ENCODE measurements at places on chromosomes 3 and 15.

GRCh38 chr3:190731596-190731995 is 130.9 kb downstream of the GMNC start:
- DNase-seq: no peak

GRCh38 chr15:71259866-71260265 is 144.6 kb downstream of the THSD4 start:
- DNase-seq: no peak

DNA sequence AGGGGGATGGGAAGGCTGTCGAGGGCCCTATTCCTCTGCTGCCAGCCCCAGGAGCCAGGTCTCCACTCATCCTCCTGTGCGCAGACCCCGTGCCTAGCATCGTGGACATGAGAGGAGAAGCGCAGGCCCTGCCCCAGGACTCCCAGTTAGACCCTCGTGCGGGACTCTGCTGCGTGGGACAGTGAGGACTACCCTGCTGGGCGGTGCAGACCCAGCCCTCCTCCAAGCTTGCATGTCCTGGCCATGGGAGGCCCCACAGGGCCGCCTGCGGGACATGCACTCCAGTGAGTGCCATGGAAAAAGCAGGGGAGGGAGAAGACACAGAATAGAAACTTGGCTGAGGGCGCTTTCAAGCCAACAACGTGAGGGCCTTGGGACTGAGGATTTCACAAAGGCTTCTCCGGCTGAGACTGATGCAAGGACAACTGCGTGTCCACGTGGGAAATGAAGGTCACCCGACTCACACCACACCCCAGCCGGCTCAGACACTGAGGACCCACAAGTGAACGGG is 62.6 kb upstream of the IQSEC1 start:
- no peak for DNase-seq

DNA sequence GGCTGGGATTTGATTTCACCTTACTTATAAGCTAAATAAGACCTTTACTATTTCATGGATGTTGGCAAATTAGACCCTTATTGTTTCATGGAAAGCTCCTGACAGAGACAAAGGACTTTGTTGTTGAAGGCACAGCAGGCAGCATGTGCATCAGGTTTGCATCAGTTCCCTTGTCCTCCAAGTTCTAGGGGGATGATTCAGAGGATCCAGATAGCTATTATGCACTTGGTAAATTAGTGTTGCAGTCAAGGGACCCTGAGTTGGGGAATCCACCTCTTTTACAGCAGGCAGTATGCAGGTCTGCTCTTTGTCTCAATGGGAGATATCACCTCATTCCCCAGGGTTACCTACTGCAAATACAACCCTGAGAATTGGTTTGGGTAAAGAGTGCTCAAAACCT is 131.4 kb upstream of the IGSF10 start:
- DNase-seq: no peak

DNA sequence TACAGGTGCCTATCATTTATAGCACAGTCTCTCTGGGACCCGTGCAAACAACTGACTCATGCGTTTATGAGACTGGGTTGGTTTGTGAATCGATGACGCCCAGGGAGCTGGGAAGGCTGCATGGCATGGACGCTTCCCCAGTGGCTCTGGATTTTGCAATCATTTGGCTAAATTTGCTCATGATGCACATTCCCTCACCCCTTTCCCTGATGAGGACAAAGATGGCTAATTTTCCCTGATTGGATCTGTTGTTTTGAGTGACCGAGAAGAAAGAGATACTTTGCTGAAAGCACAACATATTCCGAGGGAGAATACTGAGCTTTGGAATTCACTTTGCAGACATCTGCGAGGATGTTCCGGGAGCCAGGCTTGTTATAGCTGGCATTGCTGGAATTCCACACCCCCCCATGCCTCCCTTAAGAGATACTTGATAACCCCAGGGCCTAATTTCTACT is 51.1 kb downstream of the CGNL1 start:
- DNase-seq: no peak

GRCh38 chr3:131917006-131917405 is 117.8 kb downstream of the CPNE4 start:
- DNase-seq: no peak

- peak; percentile 34 for DNase-seq
Measured at GRCh38 chr3:112582244-112582874, 20.5 kb downstream of the SLC35A5 start.

DNA sequence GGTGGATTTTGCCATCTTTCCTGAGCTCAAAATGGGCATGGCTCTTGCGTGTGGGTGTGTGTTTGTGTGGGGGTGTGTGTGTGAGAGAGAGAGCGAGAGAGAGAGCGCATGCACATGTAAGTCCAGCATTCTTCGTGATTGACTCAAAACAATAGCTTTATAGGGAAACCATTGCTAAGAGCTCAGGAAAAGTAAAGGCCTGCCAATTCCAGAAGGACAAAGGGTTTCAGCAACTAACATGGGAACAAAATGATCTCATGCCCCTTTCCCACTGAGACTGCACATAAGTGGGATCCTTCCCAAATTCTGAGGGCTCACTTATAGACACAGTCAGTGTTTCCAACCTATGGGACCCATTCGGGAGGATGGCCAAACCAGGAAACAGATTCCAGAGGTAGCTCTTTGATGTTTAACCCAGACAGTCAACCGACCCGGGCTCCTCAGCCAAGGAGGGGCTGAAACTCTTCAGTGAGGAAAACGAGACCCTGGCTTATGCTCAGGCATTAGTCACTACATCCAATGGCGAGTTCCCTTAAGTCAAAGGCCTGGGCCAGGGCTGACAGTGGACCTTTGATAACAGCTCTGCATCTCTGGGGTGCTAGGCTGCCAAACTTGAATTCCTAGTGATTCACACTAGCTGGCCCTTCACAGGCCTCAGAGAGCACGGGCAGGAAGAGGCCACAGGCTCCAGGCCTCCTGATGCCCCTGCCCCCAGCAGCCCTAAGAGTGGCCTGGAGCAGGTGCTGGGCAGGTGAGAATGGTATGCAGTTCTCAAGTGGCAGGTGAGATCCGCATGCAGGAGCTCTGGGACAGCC is 305.0 kb upstream of the C2CD4B start:
- no peak for DNase-seq

DNA sequence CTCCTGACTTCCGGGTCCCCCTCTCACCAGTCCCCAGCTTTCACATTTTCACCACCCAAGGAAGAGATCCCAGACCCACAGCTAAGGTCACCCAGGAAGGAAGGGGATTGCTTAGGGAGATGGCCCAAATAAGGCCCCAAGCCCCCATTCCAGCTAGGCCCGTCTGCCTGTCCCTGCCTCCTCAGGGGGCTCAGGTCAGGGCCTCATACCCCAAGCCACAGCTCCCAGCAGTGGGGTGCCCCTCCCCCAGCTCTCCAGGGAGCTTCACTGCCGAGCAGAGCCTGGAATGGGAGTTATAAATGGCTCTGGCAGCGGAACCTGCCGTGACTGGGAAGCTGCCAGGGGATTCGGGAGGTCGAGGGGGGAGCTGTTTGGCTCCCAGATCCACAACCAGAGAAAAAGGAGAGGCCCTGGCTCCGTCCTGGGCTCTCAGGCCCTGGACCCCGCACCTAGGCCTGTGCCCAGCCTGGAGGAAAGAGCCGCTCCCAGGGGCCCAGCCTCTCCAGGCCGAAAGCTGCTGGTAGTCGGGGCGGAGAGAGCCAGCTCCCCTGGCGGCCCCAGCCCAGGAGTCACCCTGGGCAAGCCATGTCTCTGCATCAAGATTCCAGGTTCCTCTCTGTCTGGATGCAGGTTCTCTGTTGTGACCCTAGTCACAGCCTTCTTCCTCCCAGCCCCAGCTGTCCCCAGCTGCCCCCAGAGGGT is 550 bp downstream of the CCDC9B start:
- no peak for DNase-seq

GRCh38 chr3:110806924-110807323 is 264.7 kb upstream of the NECTIN3 start:
- no peak for DNase-seq

DNA sequence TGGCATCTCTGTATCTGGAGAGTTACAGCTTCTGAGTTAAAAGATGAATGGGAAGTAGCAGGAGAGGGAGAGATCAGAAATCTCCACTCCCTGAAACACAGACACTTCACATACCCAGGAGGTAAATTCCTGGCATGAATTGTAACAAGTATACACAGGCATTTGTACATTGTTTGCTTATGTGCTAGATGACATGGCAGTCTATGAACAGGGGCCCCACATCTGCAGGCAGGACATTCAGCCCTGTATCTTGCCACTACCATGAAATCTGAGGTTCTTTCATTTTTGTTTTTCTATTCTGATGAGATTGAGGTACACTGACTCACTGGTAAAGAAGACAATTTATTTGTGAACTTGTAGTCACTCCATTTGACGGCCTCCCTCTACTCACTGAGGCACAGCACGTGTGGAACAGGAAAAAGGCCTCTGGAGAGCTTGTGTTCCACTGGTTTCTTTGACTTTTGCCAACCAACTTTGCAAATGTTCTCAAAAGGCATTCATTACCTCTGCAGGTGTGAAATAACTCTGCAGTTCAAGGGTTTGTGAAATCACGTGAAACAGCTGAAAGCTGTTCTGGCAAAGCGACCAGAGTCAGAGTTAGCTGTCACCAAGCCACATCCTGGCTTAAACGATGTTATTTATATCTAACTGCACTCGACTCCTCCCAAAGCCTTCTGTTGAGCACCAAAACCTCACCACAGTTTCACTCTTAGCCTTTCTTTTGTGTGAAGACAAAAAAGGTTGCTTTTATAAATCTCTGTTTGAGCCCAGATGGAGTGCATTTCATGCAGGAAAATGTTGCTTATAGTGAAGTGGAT is 401.3 kb upstream of the CFAP20DC start:
- DNase-seq: peak; percentile 87

Data from CD4-positive, alpha-beta T cell treated with Interleukin-21 for 1 hour (primary cell).